Heart left ventricle (tissue), 16 donors: ENCODE measurements at places on chromosomes 11 and 22.
A peak's percentile ranks its signal among the peaks of the same experiment; 100 is the strongest.

DNA sequence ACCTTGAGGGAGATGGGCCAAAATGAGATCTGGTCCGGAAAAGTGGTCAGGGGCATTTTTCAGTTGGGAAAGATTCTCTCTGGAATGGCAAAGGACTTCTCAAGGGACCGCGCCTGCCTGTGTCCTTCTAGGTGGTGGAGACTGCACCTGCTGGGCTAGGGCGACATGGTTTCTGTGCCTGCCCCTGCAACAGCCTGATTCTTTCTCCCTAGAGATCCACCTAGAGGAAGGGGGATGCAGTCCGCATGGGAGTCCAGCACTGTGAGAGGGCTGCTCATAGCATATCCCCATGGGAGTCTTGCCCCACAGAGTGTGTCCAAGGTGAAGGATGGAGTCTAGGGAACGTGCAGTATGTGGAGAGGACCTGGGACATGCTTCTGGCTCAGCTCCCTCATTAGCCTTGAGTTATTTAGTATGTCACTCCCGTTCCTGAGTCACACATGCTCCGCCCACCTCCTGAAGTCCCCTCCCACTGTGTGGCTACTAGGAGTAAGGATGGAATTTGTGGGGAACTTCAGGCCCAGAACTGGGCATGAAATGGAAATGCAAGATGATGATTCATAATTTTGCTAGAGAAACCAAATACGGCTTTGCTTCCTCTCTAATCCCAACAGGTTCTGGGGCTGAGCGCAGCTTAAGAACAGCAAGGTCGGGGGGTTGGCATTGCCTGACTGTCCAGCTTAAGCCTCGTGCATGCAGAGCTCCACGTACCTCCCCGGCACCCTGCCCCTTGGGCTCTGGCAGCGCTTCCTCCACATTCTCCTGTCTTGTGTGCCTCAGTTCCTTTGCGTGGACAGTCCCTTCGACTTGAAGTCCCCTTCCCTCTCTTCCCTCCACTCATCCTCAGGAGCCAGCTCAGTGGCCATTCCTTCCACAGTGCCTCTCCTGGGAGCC lies 35.0 kb downstream of the GRIK4 start:
- H3K4me3 ChIP-seq = no peak overlapping the region
- H3K27me3 ChIP-seq = no peaks in the 10 kb centered on the region
- H3K36me3 ChIP-seq = no peaks in the 10 kb centered on the region
- peak overlapping the region; percentile 75 for H3K27ac ChIP-seq

DNA sequence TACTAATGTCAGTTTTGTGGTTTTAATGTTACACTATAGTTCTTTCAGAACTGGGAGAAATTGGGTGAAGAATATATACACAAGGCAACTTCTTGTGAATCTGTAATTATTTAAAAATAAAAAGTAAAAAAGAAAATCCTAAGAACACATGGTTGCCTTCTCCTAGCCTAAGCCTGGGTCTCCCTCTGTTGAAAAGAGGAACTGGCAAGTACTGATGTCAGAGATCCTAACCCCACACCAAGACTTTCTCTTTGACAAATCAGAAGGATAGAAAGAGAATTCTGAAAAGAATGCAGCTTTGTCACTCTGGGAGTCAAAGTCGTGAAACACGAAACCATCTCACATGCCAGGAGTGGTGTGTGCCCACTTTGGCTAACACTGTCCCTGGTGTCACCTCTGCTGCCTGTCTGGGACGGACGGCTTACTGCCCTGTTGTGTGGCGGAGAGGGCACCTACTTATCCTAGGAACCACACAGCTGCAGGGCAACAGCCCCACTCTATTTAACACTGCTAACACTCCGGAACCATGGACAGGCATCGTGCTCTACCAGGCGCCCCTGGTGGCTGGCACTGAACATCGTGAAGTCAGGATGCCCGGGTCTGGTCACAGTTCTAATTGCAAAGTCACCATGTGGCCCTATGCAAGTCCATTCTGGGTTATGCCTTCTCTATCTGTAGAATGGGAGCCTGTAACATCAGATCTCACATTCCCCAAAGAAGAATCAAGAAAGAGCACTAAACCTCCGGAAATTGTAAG lies 108.7 kb upstream of the CD82 start:
- no peak overlapping the region for H3K4me3 ChIP-seq
- no peaks in the 10 kb centered on the region for H3K36me3 ChIP-seq
- no peaks in the 10 kb centered on the region for H3K27me3 ChIP-seq
- peaks cover 16% of the 10 kb centered on the region for H3K4me1 ChIP-seq
- no peak overlapping the region for H3K27ac ChIP-seq
- no peak for DNase-seq

GRCh38 chr11:118198370-118198769 lies 21.9 kb upstream of the SCN2B start:
- no peak overlapping the region for H3K4me3 ChIP-seq
- peaks cover 42% of the 10 kb centered on the region for H3K36me3 ChIP-seq
- H3K27me3 ChIP-seq = no peaks in the 10 kb centered on the region
- H3K4me1 ChIP-seq = peaks cover 34% of the 10 kb centered on the region
- peak; percentile 83 for DNase-seq
- peak overlapping the region; percentile 10 for H3K27ac ChIP-seq

GRCh38 chr11:360326-361280 lies 8.7 kb upstream of the B4GALNT4 start:
- H3K27me3 ChIP-seq = peaks cover 7% of the 10 kb centered on the region
- H3K36me3 ChIP-seq = no peaks in the 10 kb centered on the region
- peaks cover 2% of the 10 kb centered on the region for H3K4me1 ChIP-seq
- H3K4me3 ChIP-seq = no peak overlapping the region

DNA sequence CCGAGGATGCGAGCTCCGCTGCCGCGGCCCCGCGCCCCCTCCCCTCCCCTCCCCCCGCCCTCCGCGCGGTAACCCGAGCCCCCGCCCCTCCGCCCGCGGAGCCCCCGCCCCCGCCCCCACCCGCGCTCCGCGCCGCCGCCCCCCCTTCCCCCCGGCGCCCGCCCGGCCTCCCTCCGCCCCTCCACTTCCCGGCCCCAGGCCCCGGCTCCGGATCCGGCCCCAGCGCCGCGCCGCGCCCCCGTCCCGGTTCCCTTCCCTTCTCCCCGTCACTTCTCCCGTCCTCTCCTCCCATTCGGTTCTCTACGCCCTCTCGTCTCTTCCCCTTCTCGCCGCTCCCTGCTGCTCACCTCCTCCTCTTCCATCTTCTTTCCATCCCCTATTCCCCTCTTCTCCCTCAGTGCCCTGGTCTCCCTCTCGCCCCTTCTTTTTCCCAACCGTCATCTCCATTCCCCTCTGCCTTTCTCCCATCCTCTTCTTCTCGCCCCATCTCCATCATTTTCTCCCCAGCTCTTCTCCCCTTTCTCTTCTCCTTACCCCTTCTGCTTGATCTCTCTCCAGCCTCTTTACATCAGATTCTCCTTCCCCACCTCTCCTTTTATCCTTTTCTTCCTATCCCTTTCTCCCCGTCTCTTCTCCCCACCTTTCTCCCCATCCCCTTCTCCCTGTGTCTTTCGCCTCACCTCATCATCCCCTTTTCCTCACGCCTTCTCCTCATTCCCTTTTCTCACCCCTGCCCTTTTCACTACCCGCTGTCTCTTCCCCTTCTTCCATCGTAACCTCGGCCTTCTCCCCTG lies at the start of gene DCHS1:
DCHS1 (minus strand) TSS at position 20 of the 794 bp plus-strand sequence. CDS start 14,196 bp downstream, outside the sequence.
- no peaks in the 10 kb centered on the region for H3K36me3 ChIP-seq
- DNase-seq = peak; percentile 70
- no peaks in the 10 kb centered on the region for H3K27me3 ChIP-seq
- H3K4me3 ChIP-seq = peak within 1 kb of the TSS; percentile 53
- H3K27ac ChIP-seq = peak within 1 kb of the TSS; percentile 67

GRCh38 chr22:25076336-25076735 lies 123.3 kb upstream of the CRYBB3 start:
- no peak overlapping the region for H3K27ac ChIP-seq
- DNase-seq = no peak
- H3K36me3 ChIP-seq = no peaks in the 10 kb centered on the region
- no peaks in the 10 kb centered on the region for H3K4me1 ChIP-seq
- no peaks in the 10 kb centered on the region for H3K27me3 ChIP-seq

- no peak overlapping the region for H3K4me3 ChIP-seq
- H3K36me3 ChIP-seq = peaks cover 3% of the 10 kb centered on the region
Measured at GRCh38 chr22:38114484-38115398, 4.3 kb upstream of the BAIAP2L2 start.

GRCh38 chr11:130737041-130737830 lies 179.0 kb downstream of the SNX19 start:
- H3K27me3 ChIP-seq = no peaks in the 10 kb centered on the region
- H3K27ac ChIP-seq = peak overlapping the region; percentile 74
- peaks cover 20% of the 10 kb centered on the region for H3K4me1 ChIP-seq
- DNase-seq = no peak
- no peak overlapping the region for H3K4me3 ChIP-seq
- no peaks in the 10 kb centered on the region for H3K36me3 ChIP-seq

DNA sequence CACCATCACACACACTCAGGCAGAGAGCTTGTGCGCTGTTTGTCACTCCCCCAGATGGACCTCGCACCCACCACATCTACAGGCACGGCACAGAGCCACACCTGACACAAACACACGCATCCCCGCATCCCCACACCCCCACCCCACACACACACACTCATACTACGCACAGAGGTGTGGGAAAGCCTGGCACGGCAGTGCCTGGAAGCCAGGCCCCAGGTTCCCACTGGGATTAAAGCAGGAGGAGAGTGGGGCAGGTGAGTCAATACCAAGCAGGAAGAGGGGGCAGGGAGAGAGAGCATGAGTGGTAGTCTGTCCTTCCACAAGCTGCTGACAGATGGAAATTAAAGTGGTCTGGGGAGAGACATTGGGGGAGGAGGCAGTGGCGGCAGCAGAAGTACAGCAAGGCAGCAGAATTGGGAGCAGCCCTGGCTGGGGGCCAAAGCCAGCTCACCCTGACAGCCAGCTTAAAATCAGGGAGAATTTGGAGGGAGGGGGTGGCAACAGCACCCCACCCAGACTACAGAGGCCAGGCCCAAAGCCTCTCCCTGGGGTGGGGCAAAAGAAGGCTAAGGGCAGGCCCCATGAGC lies 20.7 kb downstream of the TNKS1BP1 start:
- H3K36me3 ChIP-seq = peaks cover 39% of the 10 kb centered on the region
- no peak overlapping the region for H3K4me3 ChIP-seq
- no peaks in the 10 kb centered on the region for H3K27me3 ChIP-seq
- H3K27ac ChIP-seq = no peak overlapping the region

DNA sequence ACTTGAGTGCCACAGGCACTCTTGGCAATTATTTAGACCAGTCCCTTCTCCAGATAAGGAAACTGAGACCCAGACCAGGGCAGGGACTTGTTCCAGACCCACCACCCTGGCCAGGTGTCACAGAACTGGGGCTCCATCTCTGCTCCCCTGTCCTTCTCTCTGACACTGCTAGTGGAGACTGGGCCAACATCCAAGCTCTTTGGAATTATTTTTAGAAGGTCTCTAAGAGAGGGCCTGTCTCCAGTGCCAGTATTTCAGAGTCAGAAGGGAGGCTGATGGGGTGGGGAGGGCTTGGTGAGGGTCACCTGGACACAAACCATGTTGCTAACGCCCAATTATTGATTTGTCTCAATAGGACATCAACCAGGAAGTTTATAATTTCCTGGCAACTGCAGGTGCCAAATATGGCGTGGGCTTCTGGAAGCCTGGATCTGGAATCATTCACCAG lies 32.7 kb downstream of the POLR3H start:
- no peaks in the 10 kb centered on the region for H3K27me3 ChIP-seq
- no peak for DNase-seq
- no peak overlapping the region for H3K4me3 ChIP-seq
- H3K4me1 ChIP-seq = peaks cover 7% of the 10 kb centered on the region

- H3K4me1 ChIP-seq = peaks cover 74% of the 10 kb centered on the region
- peaks cover 5% of the 10 kb centered on the region for H3K36me3 ChIP-seq
- peak overlapping the region; percentile 67 for H3K27ac ChIP-seq
- peak; percentile 39 for DNase-seq
- H3K27me3 ChIP-seq = no peaks in the 10 kb centered on the region
- H3K4me3 ChIP-seq = no peak overlapping the region
Measured at GRCh38 chr22:29385748-29386147, 2.6 kb downstream of the AP1B1 start.
